ENCODE measurements at places on chromosomes 12 and 14.

- no peak for DNase-seq
These were observed 83.0 kb downstream of the DENND5B start for GRCh38 chr12:31507966-31508365.

GRCh38 chr14:103880348-103881267 is 33.2 kb upstream of the PPP1R13B start:
- no peak for DNase-seq

DNA sequence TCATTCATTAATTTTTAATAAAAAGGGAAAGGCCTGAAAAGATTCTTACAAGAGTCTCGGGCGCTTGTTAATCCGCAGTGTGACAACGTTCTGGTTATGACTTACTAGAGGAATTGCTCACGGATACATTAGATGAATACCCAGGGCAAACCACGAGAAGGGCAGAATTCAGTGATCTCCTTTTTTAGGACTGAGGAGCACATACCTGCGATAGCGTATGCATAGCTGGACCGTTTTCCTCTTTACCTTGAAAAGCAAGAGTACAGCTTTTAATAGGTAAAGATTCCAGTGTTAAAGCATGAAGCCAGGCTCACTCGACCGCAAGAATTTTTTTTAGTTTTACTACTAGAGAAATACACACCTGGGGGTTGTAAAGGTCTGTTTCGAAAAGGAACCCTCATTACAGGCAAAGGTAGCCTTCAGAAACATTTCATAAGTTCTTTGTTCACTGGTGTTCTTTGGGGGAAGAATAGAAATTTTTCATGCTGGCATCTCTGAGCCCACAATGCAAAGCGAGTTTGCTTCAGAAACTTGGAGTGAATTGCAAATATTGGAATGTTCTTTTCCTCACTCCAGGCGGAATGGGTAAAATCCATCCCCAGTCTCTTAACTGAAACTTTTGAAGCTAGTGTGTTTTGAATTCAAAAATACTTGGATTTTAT is 953 bp downstream of the MAPK1IP1L start:
- no peak for DNase-seq

- no peak for DNase-seq
These were observed 189.6 kb upstream of the TMEM132C start for GRCh38 chr12:128077211-128077916.

GRCh38 chr12:72006766-72007165 is 68.1 kb downstream of the TPH2 start:
- DNase-seq: no peak

DNA sequence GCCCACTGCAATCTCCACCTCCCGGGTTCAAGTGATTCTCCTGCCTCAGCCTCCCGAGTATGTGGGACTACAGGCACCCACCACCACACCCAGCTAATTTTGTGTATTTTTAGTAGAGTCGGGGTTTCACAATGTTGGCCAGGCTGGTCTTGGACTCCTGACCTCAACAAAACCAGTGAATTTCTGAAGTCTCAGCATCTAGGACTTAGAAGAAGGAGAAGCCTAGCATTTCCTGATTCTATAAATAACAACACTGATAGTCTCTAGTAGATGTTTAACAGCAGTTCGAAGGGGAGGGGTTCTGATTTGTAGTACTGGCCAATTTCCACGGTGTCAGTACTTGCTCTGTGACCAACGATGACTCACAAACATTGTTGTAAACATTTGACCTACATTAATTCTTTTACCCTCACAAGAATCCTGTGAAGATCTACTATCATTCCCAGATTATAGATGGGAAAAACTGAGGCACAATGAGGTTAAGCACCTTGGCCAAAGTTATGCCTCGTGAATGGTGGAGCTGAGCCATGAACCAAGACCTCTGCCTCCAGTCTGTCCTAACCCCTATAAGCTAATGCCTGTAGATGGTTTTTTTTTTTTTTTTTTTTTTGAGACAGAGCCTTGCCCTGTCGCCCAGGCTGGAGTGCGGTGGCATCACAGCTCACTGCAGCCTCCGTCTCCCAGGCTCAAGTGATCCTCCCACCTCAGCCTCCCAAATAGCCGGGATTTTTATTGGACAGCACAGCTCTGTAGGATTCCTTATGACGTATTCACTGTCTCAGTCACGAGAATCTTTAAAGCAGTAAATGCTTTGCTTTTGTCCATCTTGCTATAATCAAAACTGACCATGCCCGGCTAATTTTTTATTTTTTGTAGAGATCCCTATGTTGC is 5.2 kb downstream of the P2RX4 start:
- DNase-seq: no peak

GRCh38 chr14:95577067-95577800 is 42.4 kb downstream of the GLRX5 start:
- no peak for DNase-seq

GRCh38 chr14:21302013-21302835 is 22.3 kb downstream of the RPGRIP1 start:
- no peak for DNase-seq

DNA sequence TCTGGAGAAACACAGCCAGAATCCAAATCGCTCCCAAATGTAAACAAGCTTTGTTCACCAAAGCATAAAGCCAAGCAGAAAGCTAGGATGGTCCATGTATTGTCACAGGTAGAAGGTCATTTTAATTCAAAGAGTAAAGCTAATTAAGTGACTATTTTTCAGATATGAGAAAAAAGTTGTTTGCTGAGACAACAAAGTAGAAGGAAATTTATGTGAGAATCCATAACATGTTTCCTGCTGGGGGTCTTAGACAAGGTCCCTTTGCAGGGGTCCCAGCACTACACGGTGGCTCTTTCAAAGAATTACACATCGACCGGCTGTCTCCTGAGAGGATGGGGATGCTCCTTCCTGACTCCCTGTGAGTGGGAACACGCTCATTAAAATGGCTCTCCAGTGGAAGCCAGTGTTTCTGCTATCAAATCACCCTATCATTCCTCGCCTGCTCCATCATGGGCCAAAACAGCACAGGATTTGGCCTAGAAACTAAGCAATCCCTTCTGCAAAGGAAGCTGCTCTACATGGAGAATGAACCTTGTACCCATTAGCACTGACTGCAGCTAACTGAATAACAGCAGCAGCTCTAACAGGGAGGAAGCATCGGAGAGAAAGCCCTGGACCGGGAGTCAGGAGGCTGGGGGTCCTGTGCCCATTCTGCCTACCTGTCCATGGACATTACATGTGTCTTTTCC is 175.3 kb downstream of the STXBP6 start:
- no peak for DNase-seq

- DNase-seq: no peak
These were observed 38.1 kb upstream of the GARIN2 start for GRCh38 chr14:67151082-67151666.

GRCh38 chr12:57875753-57876547 is 29.4 kb upstream of the CTDSP2 start:
- no peak for DNase-seq

DNA sequence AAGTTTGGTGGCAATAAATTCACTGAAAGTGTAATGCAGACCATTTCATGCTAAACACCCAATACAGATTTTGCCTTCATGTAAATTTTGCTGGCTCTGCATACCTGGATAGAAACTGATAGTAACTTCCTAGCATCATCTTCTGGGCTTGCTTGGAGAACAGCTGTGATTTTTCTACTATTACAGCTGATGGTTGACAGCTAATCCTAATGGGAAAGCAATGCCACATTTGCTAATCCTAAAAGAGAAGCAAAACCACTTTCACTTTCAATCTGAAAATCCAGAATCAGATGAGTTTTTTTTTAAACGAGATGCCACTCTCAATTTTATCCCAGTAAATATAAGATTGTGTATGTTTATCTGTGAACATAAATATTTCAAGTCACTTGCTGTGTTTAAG is 1035.9 kb downstream of the TRHDE start:
- no peak for DNase-seq

GRCh38 chr14:103692871-103693270 is 22.4 kb downstream of the XRCC3 start:
- no peak for DNase-seq
